ENCODE measurements at places on chromosomes 16 and 17.

DNA sequence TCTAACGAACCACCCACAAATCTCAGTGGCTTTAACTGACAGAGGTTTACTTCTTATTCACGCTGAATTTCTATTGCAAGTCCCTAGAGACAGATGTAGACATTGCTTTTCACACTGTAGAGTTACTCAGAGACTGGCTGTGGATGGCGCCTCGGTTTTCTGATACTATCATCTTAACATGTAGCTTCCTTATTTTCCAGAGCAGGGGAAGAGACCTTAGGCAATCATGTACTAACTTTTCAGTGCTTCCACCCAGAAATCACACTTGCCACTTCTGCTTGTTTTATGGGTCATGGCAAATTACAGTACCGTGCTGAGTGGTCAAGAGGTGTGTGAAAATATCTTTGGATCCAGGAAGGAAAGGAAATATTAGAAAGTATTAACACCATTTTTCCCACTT, 65.4 kb downstream of the MAF start:
- DNase-seq: no peak

- DNase-seq: no peak
These were observed 270.8 kb upstream of the CDH5 start for GRCh38 chr16:66095676-66096075.

DNA sequence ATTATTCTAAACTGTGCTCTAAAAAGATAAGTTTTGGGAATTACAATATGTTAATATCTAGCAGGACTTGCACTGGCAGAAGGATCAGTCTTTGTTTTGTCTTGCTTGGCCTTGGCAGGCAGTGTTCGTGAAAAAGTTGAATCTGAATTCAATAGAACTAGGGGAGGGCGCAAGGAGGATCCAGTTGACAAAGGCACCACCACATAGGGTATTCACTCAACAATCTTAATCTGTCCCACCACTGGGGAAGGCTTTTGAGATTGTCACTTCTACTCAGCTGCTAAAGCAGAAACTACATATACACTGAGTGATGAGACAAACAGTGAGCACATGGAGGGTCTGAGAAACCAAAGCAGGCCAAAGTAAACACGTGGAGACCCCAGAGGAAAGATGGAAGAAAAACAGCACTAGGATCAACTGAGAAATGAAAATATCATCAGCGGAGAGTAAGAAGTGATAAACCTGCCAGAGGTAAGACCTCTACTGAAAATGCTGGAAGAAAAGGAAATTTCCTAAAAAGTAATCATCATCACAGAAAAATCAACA, 2.4 kb downstream of the AMFR start:
- no peak for DNase-seq

- DNase-seq: no peak
These were observed 49.4 kb downstream of the WSB1 start for GRCh38 chr17:27343294-27343693.

- DNase-seq: no peak
These were observed 30.9 kb downstream of the TBCD start for GRCh38 chr17:82782657-82783207.

- no peak for DNase-seq
These were observed 346.3 kb upstream of the CDH11 start for GRCh38 chr16:65468133-65468532.

DNA sequence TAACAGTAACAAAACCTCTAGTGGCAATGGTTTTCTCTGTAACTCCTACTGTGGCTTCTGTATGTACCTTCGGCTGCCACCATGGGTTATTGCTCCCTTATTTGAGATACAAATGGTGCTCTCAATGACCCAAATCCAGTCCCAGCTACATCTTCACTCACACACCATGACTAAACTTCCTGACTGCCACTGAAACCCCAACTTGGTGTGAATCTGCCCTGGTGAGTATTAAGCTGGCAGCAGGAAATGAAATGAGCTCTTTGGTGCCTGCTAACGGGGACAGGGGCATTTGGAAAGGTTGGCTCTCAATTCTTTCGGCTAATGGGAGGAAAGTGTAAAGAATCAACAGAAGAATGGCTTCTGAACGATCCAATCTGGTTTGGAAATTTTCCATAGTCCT, 7.5 kb upstream of the SLC35B1 start:
- DNase-seq: no peak

GRCh38 chr17:61404913-61405685, 5.5 kb downstream of the TBX2 start:
- DNase-seq: no peak

GRCh38 chr17:72671016-72671415, 421.5 kb downstream of the SLC39A11 start:
- no peak for DNase-seq

DNA sequence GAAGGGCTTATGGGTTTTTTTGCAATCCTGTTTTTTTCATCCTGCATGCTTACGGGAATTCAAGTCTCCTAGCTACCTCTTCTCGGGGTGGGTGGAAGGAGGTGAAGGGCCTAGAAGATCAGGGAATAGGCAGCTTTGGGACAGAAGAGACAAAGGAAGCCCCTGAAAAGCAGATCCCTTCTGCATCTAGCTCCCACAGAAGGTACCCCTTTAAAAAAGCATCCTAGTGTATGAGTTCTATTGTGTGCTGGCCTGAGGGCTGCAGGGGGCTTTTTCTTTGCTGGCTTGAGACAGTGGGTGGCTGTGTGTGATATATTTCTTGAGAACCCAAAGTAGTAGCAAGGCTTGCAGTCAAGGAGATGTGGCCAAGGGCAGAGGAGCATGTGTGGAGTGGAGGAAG, 330.5 kb downstream of the MAF start:
- no peak for DNase-seq

DNA sequence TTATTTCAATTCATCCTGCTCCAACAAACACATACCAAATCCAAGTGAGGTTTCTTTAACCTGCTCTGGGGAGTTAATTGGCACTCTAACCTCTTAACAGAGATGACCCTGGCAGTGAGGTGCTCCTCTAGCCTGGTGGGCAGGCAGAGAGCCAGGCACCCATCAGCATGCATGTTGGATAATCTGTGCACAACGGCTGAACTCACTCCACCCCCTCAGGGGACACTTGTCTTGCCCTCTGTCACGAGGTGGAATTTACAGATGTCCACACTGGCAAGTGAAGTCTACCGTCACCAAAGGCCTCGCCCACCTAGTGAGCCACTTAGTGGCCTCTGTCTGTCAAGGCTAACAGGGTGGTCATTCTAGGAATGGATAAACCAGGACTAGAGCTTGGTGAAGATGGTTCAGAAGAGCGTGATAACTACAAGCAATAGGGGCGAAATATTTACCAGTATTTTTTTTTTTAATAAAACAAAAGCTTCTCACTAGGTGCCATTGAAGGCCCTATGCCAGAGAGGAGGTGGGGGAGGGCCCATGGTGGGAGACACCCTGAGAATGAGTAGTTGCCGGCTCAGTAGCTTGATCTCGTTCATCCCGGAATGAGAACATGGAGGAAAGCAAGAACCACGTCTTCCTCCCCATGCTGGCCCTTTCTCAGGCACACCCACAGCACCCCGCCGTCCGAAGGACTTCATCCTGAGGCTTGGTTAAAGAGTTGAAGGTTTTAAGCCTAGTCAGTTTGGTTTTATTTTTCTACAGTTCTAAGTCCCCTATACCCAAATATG, 25.2 kb downstream of the PLD6 start:
- DNase-seq: no peak

DNA sequence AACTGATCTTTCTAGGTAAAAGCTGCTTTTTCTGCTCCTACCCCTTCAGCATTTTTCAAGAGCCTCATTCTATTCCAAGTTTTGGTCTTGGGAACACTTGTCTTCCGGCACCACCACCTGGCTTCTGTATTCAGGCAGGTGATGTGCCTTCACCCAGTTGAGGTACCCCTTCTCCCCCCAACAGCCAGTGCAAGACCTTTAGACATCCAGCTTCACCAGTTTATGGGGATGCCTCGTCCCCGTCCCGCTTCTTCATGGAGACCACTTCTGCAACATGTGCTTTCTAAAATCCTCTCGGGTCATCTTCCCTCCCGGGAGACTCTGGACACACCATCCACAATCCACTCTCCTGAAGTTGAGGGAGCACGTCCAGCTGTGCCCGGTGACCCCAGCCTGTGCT, 69.9 kb downstream of the SRCIN1 start:
- no peak for DNase-seq

DNA sequence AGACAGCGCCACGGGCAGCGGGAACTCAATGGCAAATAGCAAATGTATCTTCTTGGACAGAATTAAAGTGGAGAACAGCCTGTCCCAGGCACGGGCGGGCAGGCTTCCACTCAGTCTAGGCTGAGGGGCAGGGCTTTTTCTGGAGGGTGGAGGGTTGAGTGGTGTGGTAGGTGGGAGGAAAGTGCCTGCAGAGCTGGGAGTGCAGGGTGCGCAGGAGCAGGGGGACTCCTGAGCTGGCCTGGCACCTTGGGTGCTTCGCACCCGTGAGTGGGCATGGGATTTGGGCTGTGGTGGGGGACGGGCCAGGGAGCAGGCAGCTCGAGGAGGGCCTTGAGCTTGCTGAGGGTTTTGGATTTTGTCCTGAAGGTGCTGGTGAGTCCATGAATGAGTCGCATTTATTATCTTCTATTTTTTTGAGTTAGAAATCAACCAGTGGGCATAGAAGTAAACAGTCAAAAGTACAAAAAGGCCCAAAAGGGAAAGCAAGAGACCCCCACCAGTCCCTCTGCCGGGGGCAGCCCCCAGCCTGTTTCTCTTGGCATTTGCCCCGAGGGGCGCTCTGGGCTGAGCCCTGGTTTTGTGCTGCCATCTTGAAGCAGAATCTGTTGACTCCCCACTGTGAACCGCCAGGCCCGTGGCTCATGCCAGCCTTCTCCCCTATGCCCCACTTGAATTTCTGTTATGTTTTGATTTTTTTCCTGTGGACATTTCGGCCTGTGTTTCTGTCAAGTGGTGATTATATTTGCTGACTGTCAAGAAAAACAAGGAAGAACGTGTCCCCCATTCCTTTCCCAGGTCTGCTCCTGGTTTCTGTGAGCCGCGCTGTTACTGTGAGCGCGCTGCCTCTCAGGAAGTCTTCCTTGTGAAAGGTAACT, 8.2 kb downstream of the ADORA2B start:
- DNase-seq: no peak

DNA sequence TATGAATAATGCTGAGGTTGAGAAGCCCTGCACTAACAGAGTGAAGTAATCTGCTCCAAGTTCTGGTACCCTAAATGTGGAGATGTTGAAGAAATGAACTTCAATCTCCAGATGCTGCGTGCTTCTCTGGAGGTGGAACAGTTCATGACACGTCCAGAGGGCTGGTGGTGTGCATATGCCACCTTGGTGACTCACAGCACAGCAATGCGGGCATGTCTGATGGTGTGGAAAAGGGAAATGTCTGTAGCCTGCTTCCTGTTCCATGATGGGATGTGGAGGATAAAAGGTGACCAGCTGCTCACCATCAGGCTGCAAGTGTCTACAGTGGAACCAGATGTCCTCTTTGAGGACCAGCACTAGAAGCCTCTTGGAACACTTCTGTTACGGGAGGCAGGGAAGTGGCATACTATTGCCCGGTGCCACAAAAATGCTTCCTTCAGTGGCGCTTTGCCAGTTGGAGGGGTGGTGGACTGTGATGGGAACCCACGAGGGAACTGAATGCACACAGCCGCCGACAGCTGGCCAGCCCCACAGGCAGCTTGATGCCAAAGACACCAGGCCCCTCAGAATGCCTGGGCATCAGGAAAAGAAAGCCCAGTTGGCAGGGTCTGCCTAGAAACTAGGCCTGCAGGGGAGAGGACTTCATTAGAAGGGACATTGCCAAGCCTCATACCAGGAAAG, 19.9 kb downstream of the SNX11 start:
- DNase-seq: no peak

- no peak for DNase-seq
These were observed 385.3 kb downstream of the HAPSTR1 start for GRCh38 chr16:9476744-9477143.

GRCh38 chr16:81095653-81095952, 592 bp downstream of the GCSH start:
- no peak for DNase-seq
